B cell (primary cell): ENCODE measurements at places on chromosomes 11 and 22. TPM values are rescaled to one million over a fixed set of nuclear protein-coding genes. Genes with fewer than 3 reads are reported as not detected.

Gene LRRC4C
- total RNA-seq: 0.57 TPM in 1 of 2 replicates, not detected in the other

Gene MS4A6A
- total RNA-seq: 0.34 and 0.80 TPM in 2 replicates

Gene PTH
- total RNA-seq: not detected in 2 replicates

Gene AMPD3
- total RNA-seq: 82.4 and 85.5 TPM in 2 replicates

Gene THRSP
- not detected in 2 replicates for total RNA-seq

Gene KDM4F
- total RNA-seq: not detected in 2 replicates

Gene SPON1
- total RNA-seq: 0.22 and 0.30 TPM in 2 replicates

Gene SORL1
- 396 and 414 TPM in 2 replicates for total RNA-seq
